Effector memory CD8-positive, alpha-beta T cell (primary cell): ENCODE measurements at places on chromosomes 6 and 20.

GRCh38 chr20:10603971-10604864, 69.6 kb downstream of the JAG1 start:
- DNase-seq, result no peak

DNA sequence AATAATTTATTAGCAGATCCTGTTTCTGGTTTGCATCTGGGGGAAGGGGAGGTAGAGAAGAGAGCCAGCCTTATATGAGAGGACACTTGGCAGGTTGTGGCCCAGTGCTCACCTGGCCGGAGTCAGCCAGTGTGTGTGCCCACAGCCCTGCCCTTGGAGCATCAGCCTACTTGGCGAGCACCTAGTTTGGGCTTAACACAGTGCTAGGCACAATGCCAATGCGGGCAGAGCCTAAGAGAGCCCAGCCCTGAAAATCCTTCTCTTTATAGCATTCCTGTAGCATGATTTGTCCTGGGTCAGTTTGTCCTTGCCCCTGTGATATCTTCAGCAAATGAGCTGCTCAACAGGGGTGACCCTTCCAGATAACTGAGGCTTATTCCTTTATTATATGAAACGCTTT, 73.0 kb downstream of the SLX4IP start:
- no peak for DNase-seq

DNA sequence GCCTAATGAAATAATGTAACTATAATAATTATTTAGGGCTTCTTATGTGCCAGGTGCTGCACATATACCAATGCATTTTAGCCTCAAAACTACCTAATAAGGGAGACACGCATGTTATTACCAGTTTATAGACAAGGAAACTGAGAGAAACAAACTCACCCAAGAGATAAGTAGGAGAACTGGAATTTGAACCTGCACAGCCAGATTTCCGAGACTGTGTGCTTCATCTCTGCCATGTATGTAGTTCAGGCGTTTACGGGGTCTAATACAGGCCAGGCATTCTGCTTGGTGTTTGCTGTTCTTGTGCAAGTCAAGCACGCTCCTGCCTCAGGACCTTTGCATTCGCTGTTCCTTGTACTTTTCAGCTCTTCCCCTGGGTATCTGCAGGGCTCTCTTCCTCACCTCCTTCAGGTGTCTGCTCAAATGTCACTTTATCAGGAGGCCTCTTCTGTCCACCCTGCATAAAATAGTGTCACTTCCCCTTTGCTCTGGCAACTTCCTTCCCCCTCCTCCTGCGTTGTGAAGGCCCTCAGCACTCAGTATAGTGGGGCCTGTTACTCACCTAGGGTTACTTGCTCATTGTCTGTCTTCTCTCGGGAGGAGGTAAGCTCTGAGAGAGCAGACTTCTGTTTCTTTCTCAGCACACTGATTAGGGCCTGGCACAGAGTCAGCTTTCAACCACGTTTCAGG, 6.1 kb upstream of the NSFL1C start:
- DNase-seq, result no peak

GRCh38 chr6:72739368-72739779, 117.5 kb downstream of the KCNQ5 start:
- DNase-seq, result no peak

DNA sequence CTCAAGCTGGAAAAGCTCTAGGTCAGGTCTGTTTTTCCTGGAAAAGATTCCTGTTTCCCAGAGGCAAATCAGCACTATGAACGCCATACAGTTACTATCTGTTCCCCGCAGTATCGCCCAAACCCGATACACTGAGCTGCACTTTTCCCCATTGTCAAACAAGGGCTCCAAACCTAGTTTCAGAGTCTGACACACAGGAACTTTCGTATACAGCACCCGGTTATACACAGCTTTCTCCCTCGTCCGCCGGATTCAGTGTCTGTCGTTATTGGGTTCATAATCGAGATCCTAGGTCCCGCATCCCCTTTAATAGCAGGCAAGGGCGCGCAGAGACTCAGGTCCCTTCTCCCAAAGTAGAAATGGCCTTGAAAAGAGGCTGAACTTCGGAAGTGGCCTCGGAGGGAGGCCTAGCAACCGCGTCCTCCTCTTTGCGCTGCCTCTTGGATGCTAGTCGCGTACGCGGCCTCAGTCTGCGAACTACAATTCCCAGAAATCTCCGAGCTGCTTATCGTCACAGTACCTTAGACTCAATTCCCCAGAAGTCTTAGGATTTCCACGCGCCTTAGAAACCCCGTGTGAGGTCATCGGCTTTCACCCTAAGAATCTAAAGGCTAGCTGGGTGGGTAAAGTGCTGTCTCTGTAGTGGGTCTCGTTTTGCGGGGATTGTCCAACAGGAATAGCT, 34.2 kb downstream of the ZNF391 start:
- DNase-seq, result no peak

DNA sequence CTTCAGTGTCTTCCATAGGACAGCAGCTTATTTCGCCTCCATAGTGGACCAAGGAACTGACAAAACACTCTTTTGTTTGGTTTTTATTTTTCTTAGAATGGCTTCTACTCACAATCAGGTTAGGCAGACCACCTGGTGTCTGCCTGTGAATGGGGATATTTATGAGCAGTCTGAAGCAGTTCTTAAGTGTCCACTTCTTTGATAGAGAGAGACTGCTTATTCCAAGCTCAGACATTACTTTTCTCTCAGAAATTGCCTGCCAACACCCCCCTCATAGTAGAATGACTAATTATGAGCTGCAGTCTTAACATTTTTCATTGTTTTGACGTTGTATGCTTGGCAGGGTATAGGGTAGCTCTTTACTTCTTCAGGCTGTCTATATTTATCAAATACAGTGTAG, 174.7 kb downstream of the ZFAND3 start:
- DNase-seq, result no peak

- DNase-seq, result no peak
These were observed 78.8 kb upstream of the DEFB112 start for GRCh38 chr6:50128420-50129005.

DNA sequence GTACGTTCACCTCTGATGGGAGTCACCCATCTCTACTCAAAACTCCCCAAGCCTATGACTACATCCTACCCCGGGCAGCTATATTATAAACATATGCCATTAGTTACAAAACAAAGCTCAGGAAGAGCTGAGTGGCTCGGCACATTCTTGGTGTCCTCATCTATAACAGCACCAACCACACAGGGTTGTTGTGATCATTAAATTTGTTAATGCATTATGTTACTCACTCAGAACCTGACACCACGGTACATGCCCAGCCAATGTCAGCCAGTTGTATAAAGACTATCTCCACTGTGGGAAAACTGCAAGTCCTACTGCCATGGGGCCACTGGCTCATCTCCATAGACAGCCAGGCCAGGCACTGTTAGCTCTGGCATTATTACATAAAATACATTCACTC, 7.7 kb downstream of the CDK5RAP1 start:
- no peak for DNase-seq

DNA sequence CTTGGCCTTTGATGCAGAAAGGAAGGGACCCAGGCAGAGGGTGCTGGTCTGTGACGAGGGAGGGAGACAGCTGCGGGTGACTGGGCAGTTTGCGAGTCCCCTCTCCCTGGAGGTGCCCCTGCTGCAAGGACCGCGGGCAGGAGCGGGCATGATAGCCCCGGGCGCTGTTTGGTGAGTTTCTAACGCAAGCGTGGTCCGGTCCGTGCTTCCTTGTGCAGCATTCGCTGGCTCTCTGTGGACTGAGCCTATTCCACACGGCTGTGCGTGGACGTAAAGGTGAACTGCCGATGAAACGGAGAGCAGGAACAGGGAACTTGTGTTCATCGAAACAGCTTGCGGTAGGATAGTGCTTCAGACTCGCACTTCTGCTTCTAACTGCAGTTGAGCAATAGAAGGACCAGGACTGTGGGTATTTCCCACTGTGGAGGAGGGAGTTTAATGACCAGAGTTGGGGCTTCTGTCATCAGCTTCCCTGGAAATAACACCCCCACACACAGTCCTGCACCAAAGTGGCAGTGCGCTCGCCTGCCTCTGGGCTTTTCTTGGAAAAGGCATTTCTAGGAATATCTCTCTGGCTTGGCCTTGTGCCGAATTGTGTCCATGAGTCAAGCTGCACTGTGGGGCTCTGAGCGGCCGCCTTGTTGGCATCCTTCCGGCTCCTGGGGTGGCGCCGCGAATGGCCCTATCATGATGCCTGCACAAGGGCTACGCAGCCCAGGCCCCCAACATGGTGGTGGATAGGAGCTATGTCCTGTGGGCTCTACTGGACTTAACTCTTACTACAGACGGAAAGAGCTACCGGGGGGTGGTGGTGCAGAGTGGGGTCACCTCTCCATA, 48.9 kb downstream of the DUSP22 start:
- no peak for DNase-seq

DNA sequence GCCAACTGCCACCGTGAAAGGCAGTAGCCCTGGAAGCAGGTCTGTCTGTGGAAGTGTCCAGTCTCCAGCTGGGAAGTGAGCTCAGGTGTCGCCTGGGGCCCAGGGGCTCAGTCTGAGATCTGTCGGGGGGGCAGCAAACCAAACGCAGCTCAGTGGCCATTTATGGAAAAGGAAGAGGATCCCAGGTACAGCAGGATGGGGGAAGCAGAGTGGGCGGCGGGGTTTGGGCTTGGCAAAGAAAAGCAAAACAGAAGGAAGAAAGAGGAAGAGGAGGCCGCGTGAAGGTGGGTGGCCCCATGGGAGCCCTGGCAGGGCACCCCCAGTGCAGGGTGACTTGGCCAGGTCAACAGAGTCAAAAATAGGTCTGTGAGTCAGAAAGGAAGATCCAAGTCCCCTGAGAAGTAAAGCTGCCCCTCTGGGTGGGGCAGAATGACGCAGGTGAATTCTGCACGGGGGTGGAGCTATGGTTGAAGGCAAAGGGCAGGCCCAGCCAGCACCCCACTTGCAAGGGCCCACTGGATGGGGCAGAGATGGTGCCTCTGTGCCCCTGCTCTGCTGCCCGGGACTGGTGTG, 5.3 kb downstream of the PXDC1 start:
- no peak for DNase-seq

- DNase-seq, result no peak
These were observed 29.5 kb upstream of the ARID1B start for GRCh38 chr6:156747715-156748114.

GRCh38 chr20:29298759-29299613, 1958.5 kb upstream of the DEFB115 start:
- no peak for DNase-seq

DNA sequence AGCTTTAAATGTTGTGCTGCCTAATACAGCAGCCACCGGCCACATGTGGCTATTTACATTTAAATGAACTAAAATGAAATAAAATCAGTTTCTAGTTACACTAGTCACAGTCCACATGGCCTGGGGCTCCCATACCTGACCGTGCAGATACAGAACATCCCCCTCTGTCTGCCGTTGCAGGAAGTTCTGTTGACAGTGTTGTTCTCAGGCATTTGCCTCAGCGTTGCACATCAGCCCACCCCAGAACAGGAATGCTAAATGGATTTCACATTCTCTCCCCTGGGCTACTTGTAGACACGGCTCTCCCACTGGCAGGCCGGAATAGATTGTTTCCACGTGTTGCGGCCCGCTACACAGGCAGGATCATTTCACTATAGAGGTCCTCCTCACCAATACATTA, 26.3 kb downstream of the JAG1 start:
- DNase-seq, result no peak
